ENCODE measurements at places on chromosomes 4 and X.

- no peak for DNase-seq
Observed at GRCh38 chrX:33379839-33380238, 168.5 kb upstream of the DMD start.

DNA sequence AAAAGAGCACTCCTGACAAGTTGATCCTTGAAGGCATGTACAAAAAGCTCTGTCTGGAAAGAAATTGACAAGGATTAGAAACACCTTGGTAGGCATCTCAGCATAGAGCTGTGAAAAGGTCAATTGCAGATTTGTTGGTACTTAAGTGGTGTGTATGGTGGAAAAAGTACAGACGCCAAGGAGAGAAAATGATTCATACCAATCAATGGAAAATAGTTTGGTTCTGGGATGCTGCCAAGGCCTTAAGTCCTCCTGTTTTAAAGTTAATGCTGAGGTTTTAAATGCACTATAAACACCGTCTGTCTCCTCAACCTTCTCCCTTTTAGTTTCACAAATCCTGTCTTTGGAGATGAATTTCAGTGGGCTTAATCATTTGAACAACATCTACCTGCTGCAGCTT lies 524.1 kb downstream of the IL15 start:
- DNase-seq, result no peak

- no peak for DNase-seq
Observed at GRCh38 chrX:30568136-30568535, 9.4 kb downstream of the TASL start.

DNA sequence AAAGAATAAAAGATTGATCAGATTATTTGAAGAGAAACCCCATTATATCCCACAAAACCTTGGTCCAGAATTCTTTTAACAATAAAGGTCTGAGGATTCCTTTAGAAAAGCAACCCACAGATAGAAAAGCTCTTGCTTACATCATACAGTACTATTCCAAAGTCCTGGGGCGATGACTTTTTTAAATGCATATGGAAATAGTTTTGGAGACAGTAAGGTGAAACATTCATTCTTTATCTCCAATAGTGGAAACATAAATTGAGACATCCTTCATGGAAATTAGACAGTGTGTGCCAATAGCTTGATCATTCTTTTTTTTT lies 85.7 kb upstream of the UCP1 start:
- DNase-seq, result no peak

DNA sequence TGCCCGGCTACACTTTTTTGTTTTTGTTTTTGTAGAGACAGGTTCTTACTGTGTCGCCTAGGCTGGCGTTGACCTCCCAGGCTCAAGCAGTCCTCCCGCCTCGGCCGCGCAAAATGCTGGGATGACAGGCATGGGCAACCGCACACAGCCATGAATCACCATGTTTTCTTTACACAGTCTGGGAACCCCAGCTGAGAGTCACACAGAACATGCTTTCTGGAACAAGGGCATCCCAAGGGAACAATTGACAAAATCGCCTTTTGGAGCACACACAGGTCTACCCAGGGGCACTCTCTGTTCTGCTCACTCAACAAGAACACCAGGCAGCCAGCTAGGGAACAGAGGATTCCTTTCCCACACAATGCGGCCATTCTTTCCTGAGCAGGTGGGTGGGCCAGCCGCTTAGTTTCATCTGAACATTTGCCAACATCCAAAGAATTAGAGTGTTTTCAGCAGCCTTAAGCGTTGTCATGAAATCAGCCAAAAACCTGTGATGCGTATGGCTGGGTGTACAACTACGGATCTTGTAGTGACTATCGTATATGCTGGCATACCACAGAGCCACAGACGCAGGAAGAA lies 15.7 kb downstream of the PRKX start:
- DNase-seq, result peak; percentile 6
